ENCODE measurements at places on chromosomes 12 and 14. TPM values are rescaled to one million over a fixed set of nuclear protein-coding genes. Genes with fewer than 3 reads are reported as not detected.

RALGAPA1 gene
- 61.0 TPM for total RNA-seq

SLC5A8 gene
- total RNA-seq: not detected

DYRK2 gene
- 70.9 TPM for total RNA-seq

SPX gene
- total RNA-seq: not detected

OTX2 gene
- 18.8 TPM for total RNA-seq

SIX6 gene
- total RNA-seq: not detected

OR4K1 gene
- total RNA-seq: not detected

SLIRP gene
- total RNA-seq: 126 TPM

TTC7B gene
- total RNA-seq: 83.1 TPM

AHSA1 gene
- 117 TPM for total RNA-seq

JAG2 gene
- 84.1 TPM for total RNA-seq

STXBP6 gene
- 0.49 TPM for total RNA-seq

ANG gene
- 1.7 TPM for total RNA-seq

KLHDC1 gene
- total RNA-seq: 0.98 TPM

SLC2A13 gene
- total RNA-seq: 5.2 TPM

GARIN6 gene
- total RNA-seq: not detected

C12orf54 gene
- total RNA-seq: not detected

NRL gene
- total RNA-seq: 3.7 TPM

DNAI7 gene
- total RNA-seq: 0.76 TPM

DHRS4 gene
- total RNA-seq: 6.1 TPM

SMARCD1 gene
- 152 TPM for total RNA-seq

PTHLH gene
- 1.1 TPM for total RNA-seq

FGF6 gene
- total RNA-seq: not detected

KRT85 gene
- total RNA-seq: not detected

GRIP1 gene
- total RNA-seq: 67.1 TPM

OAS3 gene
- not detected for total RNA-seq

KCNK13 gene
- total RNA-seq: not detected

FAM181A gene
- total RNA-seq: not detected

CPSF2 gene
- 53.1 TPM for total RNA-seq

TMEM229B gene
- 7.5 TPM for total RNA-seq

MSRB3 gene
- 1.6 TPM for total RNA-seq

Data from glutamatergic neuron (in vitro differentiated cells).